Caco-2 (cell line): ENCODE measurements at places on chromosomes 16 and 17. TPM values are rescaled to one million over a fixed set of nuclear protein-coding genes. Genes with fewer than 3 reads are reported as not detected.

DNA sequence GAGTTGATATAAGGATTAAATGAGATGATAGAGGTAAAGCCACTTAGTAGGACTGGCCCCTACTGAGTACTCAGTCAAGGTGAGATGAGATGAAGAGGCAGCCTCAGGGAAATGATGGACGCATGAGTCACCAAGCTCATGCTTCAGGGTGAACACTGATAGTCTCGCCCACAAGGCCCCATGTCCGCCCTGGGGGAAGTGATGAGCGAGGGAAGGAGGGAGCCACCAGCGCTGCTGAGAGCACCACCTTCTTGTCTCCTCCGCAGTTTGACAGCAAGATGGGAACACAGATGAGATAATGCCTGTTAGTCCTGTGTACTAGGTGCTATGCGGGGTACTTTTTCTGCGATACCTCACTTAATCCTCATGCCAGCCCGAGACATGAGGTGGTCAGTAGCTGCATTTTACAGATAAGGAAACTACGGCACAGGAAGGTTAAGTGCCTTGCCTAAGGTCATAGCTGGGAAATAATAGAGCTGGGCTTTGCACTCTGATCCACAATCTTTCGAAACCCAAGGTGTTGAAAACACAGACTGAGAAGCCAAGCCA is 383.0 kb downstream of the CPPED1 start:
- peak; percentile 41 for DNase-seq

Gene QRICH2
- 1.1 and 1.5 TPM in 2 replicates for total RNA-seq

Gene SPNS3
- total RNA-seq, result not detected in 2 replicates

- no peak for DNase-seq
Observed at GRCh38 chr16:84897911-84898377, 78.2 kb downstream of the CRISPLD2 start.

DNA sequence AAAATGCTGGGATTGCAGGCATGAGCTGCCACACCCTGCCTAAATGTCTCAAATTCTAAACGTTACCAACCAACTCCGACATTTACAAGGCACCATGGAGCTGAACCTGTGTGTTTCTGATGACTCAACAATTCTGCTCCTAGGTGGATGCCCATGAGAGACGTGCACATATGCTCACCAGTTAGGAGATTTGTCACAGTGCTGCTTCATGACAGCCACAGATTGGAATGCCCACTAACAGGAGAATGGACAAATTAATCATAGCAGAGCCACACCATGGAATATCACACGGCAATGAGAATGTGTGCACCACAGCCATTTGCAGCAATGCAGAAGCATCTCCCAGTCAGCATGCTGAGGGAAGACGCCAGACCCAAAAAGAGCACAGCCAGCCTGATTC is 8.0 kb upstream of the KCNG4 start:
- no peak for DNase-seq

- no peak for DNase-seq
Observed at GRCh38 chr17:45101546-45101882, 30.8 kb downstream of the PLCD3 start.

DNA sequence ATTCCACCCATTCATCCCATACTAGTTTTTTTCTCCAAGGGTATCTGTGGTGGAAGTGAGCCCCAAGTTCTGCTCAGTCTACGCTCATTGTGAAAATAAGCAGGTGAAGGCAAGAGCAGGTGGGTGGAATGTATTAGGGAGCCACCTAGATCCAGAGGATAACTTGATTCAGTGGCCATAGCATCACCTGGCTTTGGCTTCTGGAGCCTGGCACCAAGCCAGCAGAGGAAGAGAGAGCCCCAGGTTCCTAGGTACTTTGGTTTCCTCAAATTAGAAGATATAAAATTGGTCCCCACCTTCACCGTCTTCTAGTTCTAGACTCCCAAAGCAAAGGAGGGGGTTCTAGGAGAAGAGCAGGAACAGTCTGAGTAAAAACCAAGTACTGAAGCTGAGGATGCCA is 4.1 kb downstream of the FXR2 start:
- DNase-seq, result no peak

DNA sequence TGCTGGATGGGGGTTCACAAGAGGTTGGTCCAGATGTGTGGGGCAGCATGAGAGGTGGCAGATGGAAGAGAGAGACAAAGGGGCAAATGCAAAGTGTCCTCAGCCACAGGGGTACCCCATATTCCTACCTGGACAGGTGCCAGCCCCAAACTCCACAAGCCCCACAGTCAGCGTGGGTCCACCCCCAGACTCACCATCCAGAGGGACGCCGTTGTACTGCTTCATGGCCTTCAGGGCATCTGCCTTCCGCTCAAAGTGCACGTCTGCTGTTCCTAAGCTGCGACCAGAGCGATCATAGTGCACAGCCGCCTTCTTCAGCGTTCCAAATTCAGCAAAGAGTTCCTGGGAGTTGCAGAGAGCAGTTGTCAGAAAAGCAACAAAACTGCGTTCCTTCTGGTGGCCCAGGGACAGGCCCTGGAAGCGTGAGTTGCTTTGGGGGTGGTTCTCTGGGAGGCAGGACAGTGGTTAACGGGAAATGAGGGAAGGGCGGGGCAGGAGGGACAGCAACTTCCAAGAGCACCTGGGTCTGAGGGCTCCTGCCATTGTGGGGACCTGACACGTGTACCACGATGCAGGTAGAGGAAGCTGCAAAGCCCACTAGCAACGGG is 2.3 kb downstream of the ALYREF start:
- DNase-seq, result no peak

Gene ADORA2B
- total RNA-seq, result 1.5 and 2.5 TPM in 2 replicates

Gene KLHL10
- not detected in 2 replicates for total RNA-seq

Gene EVPLL
- total RNA-seq, result not detected in 2 replicates

Gene ACE
- total RNA-seq, result 1.7 and 3.4 TPM in 2 replicates
